Adipocyte (in vitro differentiated cells): ENCODE measurements at places on chromosomes 3 and 15.

DNA sequence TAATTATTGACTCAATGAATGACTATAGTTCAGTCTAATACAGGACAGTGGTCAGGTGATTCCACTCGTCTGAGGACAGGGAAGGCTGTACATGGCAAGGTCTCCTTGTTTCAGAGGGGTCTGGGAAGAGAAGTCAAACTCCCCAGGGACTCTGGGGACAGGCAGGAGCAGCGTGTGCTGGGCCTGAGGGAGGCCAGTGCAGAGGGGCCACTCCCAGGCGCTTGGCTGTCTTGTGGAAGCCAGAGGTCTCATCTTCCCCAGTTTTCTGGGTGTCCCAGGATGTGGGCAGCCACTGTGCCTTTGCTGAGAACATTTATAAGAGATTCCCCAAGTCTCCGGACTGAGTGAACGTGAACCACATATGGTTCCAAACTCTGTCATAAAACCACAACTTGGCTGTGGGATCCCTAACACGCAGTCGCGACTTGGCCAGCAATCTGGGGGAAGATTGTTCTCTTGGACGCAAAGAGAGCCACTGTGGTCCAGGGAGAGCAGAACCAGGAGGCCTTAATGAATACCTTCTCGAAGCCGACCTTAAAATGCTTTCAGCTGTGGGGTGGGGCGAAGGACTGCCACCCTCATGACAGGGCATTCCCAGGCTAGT, 30.4 kb downstream of the BHLHE40 start:
- no peak for DNase-seq

- DNase-seq: no peak
Measured at GRCh38 chr15:91514147-91514546, 339.4 kb upstream of the SLCO3A1 start.

DNA sequence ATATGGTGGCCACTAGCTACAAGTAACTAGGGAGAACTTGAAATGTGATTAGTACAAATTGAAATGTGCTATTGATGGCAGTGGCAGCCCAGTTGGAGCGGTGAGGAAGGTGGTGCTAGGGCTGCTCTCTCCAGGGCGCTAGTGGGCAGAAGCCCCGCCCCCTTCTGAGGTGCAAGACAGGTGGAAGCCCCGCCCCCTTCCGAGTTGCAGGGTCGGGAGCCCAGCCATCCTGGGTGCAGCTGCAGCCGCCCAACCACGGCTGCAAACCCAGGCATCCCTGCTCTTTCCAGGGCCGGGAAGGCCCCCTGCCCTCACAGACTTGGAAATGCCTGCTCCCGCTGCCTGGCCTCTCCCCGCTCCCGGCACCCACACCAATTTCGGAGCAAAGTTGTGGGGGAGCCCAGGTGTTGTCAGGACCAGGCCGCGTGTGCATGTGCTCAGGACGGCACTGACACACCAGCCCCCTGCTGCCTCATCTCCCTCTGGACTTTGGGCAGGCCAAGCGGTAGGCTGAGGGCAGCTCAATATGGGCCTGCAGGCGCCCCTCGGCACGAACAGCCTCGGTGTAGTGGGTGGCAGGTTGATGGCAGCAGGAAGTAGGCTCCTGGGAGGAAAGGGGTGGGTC, 10.0 kb downstream of the ATR start:
- no peak for DNase-seq

DNA sequence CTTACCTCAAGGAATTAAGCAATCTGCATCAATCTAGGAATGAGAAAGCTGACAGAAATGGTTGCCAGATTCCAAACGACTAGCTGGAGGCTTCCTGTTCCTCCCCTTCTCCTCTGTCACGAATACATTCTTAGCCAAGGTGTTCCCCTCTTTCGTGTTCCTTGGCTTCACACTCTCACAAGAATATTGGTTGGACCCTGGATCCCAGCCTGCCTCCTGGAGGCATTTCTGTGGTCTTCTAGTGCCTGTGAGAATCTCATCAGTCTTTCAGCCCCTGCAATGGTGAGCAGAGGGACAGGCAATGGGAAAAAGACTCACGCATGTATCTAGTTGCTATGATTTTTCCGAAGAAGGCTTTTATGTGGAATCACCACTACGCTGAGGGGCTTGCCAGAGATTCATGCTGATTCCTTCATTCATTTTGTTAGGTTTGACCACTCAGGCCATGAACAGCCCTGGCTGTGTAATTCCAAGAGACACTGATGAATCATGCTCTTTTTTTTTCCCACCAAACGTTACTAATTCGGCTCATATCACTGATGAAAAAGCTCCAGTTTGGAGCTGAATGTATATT, 1.6 kb upstream of the P3H2 start:
- DNase-seq: no peak

GRCh38 chr3:50625231-50626182, 8.6 kb downstream of the MAPKAPK3 start:
- DNase-seq: no peak

- DNase-seq: no peak
Measured at GRCh38 chr15:65382921-65383320, 5.1 kb upstream of the IGDCC3 start.

GRCh38 chr3:177883957-177884356, 652.3 kb upstream of the KCNMB2 start:
- no peak for DNase-seq

GRCh38 chr15:68311859-68312557, 34.5 kb downstream of the FEM1B start:
- DNase-seq: no peak

DNA sequence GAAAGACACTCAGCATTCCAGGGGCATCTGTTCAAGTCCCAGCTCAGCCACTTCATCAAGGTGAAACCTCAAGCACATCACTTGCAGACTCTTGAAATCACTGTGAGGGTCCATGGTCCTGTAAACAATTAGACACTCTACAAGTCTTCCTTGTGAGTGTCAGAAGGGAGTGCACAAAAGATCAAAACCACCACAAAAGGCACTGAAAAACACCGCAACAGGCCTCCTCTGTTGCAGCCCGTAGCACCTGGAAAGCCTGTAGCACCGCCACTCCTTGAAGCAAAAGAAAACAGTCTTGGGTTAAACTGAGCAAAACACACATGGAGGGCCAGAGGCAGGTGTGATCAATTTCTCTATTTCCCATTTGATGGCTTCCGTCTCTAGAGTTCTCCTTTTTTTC, 63.8 kb upstream of the SNRK start:
- DNase-seq: no peak

DNA sequence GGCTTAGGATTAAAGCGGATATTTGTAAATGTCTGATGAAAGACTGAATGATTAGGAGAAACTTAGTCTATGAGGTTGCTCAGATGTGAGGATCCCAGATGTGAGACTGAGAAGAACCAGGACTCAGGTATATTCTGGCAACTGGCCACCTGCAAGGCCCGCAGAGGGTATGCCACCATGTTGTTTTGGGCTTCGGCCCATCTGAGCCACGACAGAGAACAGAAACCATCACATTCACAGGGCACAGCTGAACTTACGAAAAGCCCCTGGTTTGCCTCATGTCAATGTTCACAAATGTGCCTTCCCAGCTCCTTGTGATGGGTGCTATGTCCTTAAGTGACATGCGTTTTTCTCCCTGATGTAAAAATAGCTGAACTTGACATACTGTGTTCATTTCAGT, 412.5 kb upstream of the RORA start:
- no peak for DNase-seq

GRCh38 chr3:13598201-13598600, 49.3 kb downstream of the FBLN2 start:
- no peak for DNase-seq

GRCh38 chr3:42033741-42034140, 57.4 kb upstream of the TRAK1 start:
- DNase-seq: no peak

- no peak for DNase-seq
Measured at GRCh38 chr15:86611417-86612040, 531.9 kb downstream of the AGBL1 start.

DNA sequence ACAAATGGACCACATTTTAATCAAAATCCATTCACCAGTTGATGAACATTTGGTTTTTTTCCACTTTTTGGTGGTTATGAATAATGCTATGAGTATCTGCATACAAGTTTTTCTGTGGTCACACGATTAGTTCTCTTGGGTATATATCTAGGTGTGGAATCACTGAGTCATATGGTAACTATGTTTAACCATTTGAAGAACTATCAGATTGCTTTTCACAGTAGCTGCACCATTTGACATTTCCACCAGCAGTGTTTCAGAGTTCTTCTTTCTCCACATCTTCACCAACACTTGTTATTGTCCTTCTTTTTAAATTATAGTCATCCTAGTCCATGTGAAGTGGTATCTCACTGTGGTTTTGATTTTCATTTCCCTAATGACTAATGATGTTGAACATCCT, 33.3 kb upstream of the ATG7 start:
- peak; percentile 62 for DNase-seq

DNA sequence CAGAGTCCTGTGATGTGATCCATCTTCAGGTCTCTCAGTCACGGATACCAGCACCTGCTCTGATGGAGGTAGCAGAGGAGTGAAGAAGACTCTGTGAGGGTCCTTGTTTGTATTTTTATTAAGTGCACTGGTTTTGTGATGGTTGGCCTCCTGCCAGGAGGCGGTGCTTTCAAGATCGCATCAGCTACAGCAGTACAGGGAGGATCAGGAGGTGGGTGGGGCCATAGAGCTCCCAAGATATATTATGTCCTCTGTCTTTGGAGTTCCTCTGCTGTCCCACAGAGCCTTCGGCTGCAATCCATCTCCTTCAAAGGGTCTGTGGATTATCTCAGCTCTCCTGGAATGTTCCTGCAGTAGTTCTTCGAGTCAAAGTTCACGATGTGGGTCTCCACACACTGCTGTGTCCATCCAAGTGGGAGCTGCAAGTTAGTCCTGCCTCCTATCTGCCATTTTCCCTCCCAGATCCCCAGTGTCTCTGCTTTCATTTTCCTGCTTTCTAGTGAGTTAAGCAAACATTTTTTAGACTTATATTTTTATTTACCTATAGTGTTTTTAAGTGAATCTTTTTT, 54.7 kb downstream of the TM2D3 start:
- DNase-seq: no peak

- DNase-seq: no peak
Measured at GRCh38 chr15:69660114-69660513, 207.5 kb downstream of the RPLP1 start.

DNA sequence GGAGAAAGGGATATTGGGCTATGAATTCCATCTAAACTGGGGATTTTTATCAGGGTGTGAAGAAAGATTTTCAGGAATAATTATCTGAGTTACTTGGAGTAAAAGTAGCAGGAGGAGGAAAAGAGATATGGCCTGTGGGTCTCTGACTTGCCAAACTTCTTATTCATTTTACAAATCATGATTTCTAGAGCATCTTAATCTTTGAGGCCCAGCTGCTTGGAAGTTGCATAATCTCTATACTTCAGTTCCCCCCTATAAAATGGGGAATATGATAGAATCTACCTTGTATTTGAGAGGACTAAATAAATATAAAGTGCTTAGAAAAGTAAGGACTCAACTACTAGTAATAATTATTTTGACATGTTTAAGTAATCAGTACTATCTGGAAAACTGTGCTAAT, 11.0 kb upstream of the GABPB1 start:
- no peak for DNase-seq

DNA sequence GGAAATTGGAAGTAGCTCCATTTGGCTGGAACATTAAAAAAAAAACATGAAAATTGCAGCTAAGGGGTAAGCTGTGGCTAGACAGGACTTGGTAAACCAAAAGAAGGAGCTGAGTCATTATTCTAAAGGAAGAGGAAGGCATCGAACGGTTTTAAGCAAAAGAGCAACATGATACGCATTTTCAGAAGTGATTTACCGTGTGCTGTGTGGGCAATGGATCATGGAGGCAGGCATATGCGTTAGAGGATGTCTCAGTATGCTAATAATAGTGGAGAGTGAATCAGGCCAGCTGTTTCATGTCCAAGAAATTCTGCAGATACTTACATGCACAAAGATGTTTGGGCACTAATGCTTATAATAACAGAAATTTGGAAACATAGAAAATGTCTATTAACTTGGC, 409.1 kb upstream of the ATP11B start:
- no peak for DNase-seq

GRCh38 chr3:29178809-29179793, 101.8 kb upstream of the RBMS3 start:
- no peak for DNase-seq

GRCh38 chr15:40217166-40217824, 21.6 kb upstream of the PAK6 start:
- peak; percentile 89 for DNase-seq

- peak; percentile 52 for DNase-seq
Measured at GRCh38 chr3:182258538-182259177, 534.6 kb upstream of the ATP11B start.
